Bone marrow (tissue), 2 donors: ENCODE measurements at places on chromosomes 16 and 17.

- no peak for DNase-seq
Observed at GRCh38 chr17:69223809-69224208, 4.8 kb downstream of the ABCA10 start.

DNA sequence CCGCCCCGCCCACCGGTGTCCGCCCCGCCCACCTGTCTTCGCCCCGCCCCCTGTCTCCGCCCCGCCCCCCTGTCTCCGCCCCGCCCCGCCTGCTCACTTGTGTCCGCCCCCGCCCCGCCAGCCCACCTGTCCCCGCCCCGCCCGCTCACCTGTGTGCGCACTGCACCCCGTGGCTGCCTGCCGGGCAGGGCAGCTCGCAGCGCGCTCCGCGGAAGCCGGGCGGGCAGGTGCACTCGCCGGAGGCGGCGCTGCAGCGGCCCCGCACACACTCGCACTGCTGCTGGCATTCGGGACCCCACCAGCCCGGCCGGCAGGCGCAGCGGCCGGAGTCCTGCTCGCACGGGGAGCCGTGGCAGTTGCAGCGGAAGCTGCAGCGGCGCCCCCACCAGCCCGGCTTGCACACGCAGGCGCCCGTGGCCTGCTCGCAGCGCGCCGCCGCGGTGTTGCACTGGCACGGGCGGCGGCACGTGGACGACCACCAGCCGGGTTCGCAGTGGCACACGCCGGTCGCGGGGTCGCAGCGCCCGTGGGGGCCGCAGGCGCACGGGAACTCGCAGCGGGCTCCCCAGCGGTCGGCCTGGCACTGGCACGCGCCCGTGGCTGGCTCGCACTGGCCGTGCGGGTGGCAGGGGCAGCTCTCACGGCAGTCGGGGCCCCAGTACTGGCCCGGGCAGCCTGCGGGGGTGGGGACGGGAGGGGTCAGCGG lies 2.1 kb downstream of the SCARF1 start:
- no peak for DNase-seq

GRCh38 chr16:62738666-62739460 lies 702.6 kb upstream of the CDH8 start:
- no peak for DNase-seq

- DNase-seq = no peak
Observed at GRCh38 chr17:14201988-14202380, 34.7 kb downstream of the CDRT15 start.

DNA sequence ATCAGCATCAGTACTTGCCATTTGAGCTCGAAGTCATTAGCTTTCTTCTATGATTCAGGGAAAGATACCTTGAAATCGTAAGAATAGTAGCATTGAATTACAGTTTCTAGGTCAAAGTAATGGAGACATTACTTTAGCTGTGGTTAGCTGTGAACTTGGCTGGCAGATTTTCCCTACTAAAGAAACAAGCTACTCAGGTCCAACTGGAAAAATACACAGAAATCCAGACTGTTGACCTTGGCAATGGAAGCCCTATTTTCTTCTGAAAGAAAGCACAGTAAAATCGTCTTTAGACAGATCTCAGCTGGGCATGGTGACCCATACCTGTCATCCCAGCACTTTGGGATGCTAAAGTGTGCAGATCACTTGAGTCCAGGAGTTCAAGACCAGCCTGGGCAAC lies 13.4 kb upstream of the DNAJA2 start:
- DNase-seq = no peak

GRCh38 chr17:71338396-71338795 lies 782.4 kb upstream of the SOX9 start:
- no peak for DNase-seq

DNA sequence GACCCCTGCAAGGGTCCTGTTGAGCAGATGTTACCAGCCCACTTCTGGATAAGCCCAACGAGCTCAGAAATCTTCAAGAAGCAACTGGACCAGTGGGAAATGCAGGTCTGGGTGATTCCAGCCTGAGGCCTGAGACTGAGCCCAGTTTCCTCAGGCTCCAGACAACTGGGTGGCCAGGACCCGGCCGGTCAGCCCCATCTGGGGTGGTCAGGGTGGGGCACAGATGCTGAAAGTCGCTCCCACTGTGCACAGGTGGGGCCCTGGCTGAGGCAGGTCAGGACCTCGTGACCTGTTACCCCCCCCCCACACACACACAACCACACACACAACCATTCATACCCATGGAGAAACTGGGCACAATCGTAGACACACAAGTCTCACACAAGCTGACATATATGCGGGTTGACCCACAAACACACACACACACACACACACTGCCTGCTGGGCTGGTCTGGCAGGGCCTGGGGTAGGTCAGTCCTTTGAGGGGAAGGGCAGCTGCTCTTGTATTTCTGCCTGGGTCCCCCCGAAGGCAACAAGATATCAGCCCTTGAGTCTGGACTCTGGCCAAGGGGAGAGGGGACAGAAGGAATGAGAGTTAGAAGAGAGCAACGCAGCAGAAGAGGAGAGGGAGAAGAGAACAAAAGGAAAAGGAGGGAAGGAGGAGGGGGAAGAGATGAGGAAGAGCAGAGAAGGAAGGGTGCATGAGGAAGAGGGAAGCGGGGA lies 99.0 kb upstream of the CDH5 start:
- DNase-seq = no peak

DNA sequence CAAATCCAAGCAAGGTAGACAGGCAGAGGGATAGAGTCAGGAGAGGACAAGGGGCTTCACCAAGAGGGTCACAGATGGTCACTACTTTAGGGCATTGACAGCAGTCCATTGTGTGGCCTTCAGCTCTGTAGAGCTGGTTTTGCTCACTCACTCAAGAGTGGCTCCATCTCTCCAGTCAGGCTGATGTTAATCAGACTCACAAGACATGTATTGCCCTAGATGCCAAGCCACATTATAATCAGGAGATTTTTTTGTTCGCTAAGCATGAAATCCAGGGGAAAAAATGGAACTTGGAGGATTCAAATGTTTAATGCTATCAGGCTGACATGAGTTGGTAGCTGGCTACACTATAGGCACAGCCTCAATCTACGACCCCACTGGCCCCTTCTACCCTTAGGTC lies 32.5 kb downstream of the CD300LF start:
- no peak for DNase-seq

DNA sequence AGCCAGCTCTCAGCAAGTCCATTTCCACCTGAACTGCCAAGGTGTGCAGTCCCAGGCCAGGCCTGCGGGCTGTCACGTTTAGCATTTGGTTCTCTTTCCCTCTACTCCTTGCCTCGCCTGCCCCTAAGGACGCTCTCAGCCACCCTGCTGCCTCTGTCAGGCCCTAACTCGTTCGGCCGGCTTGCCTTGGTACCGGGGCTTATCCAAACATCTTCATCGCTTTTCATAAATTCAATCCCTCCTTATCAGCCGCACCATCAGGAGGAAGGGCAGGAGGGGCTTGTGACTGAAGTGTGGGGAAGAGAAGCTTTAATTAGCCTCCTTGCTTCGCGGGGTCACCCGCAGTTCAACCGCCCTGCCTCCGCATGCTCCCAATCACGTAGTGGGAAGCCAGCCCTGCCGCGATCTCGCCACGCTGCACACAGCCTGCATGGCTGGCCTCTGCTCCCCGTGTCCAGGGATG lies 231.1 kb downstream of the SOX9 start:
- DNase-seq = no peak

GRCh38 chr16:79264237-79265109 lies 336.1 kb downstream of the MAF start:
- no peak for DNase-seq

GRCh38 chr16:73792199-73793020 lies 504.2 kb upstream of the PSMD7 start:
- no peak for DNase-seq

GRCh38 chr17:17552351-17553216 lies 38.9 kb downstream of the PEMT start:
- DNase-seq = no peak

DNA sequence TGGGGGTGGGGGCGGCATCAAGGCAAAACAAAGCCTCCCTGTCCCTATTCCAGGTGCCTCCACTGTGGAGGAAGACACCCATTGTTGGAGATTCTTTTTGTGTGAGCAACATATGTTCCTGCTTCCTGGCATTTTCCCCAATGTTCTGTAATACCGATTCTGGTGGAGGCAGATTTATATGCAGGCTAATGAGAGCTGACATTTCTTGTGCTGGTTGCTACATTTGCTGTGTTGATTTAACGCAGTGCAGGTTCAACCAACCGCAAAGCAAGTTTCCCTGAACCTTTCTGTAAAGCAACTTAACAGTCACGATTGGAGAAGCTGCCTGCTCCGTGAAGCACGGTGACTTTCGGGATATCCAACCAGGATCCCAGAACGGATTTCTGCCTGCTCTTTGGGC lies 260.5 kb downstream of the CBLN1 start:
- DNase-seq = no peak

- no peak for DNase-seq
Observed at GRCh38 chr17:33986088-33986487, 269.0 kb upstream of the CCL2 start.

- DNase-seq = no peak
Observed at GRCh38 chr16:15775663-15776304, 81.0 kb downstream of the MYH11 start.

GRCh38 chr17:80861418-80861815 lies 130.2 kb upstream of the CHMP6 start:
- no peak for DNase-seq

- DNase-seq = no peak
Observed at GRCh38 chr16:75130150-75130771, 13.7 kb upstream of the LDHD start.

- no peak for DNase-seq
Observed at GRCh38 chr16:4660454-4661007, 32.8 kb upstream of the NUDT16L1 start.

GRCh38 chr17:31144428-31144827 lies 49.7 kb downstream of the NF1 start:
- DNase-seq = no peak

DNA sequence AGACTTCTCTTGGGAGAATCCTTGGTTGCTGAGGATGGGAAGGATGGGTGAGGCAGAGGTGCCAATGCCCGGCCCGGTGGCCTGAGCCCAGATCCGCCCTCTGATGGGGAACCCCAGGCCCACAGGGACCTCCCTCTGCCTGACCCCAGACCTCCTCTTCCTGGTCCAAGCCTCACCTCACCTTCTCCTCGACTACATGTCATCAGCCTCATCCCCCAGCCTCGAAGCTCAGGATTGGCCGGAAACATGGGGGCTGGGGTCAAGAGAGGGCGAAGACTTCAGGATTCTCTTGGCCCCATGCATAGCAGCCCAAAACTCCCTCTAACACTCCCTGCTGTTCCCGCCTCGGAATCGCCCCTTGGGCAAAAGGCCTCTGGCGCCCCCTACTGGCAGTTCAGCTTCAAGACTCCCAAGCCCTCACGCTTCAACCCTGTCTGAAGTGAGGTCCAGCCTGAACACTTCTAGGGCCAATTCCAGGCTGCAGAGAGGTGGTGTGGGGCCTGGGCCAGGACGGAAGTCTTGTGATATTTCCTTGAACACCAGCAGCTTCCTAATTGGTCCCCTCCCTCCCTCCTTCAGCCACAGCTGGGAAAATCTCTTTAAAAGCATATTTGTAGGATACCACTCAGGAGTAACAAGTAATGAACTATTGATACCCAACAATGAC lies 47.2 kb downstream of the ARHGAP27 start:
- peak; percentile 81 for DNase-seq

DNA sequence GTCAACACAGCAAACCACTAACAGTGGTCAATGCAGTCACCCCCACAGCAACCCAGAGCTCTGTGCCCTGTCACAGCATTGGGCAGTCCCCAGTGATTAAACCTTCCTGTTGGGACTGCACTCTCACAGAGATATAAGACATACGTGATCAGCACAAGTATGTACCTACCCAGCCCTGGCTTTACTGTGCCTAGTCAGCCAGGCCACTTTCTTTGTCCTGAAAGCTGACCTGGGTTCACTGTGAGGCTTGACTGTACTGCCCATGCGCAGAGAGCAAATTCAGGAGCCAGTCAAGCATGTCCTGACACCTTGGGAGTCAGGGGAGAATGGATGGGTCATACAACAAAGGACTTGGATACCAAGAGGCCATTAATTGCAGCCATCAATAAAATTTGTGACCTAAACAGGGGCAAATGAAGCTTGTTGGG lies 10.9 kb upstream of the TMEM170A start:
- no peak for DNase-seq

- no peak for DNase-seq
Observed at GRCh38 chr17:70523426-70523825, 354.1 kb downstream of the KCNJ2 start.

GRCh38 chr16:66036793-66037715 lies 329.4 kb upstream of the CDH5 start:
- no peak for DNase-seq

GRCh38 chr17:41415833-41416335 lies 8.5 kb downstream of the KRT37 start:
- DNase-seq = no peak

DNA sequence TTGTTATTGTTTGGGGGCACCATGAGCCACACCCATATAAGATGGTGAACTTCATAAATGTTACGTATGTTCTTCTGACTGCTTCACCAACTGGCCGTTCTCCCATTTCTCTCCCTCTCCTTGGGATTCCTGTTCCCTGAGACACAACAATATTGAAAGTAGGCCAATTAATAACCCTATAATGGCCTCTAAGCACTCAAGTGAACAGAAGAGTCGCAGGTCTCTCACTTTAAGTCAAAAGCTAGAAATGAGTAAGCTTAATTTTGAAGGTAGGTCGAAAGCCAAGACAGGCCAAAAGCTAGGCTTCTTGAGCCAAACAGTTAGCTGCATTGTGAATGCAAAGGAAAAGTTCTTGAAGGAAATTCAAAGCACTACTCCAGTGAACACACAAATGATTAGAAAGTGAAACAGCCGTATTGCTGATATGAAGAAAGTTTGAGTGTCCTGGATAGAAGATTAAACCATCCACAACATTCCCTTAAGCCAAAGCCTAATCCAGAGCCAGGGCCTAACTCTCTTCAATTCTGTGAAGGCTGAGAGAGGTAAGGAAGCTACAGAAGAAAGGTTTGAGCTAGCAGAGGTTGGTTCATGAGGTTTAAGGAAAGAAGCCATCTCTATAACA lies 25.8 kb downstream of the HLF start:
- DNase-seq = no peak

- DNase-seq = no peak
Observed at GRCh38 chr16:48193846-48194245, 38.1 kb upstream of the ABCC12 start.

GRCh38 chr17:66331038-66331816 lies 28.8 kb downstream of the PRKCA start:
- peak; percentile 26 for DNase-seq

- no peak for DNase-seq
Observed at GRCh38 chr17:67615736-67616135, 102.0 kb upstream of the NOL11 start.

DNA sequence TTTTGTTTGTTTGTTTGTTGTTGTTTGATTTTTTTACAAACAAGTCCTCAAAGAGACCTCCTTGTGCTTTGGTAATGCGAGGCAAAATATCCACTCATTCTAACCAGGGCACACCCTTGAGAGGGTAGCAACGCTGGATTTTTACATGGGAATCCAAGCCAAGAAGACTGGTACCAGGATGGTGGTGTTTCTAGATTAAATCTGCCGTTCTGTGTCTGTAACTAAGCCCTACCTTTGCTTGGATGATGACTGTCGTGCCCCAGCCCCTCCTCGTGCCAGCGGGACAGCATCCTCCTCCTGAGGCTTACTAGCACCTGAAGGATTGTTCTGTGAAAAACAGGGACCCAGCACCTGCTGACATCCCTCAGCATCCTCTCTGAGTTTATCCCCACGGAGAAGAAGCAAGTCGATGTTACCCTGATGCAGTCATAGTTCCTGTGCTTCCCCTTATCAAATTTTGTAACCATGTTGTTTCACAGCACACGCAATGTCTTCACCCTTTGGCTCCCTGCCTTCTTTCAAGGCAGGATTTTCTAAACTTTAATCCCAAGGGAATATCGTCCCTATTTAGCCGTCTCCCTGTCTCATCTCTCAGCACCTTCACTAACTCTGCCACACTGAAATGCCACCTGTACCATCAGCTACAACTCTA lies 5.1 kb upstream of the HSBP1 start:
- DNase-seq = no peak
